Activated effector memory CD4-positive, alpha-beta T cell treated with Interleukin-2 at 50 U/mL for 16 hours (primary cell): ENCODE measurements at places on chromosomes 2 and 18.

DNA sequence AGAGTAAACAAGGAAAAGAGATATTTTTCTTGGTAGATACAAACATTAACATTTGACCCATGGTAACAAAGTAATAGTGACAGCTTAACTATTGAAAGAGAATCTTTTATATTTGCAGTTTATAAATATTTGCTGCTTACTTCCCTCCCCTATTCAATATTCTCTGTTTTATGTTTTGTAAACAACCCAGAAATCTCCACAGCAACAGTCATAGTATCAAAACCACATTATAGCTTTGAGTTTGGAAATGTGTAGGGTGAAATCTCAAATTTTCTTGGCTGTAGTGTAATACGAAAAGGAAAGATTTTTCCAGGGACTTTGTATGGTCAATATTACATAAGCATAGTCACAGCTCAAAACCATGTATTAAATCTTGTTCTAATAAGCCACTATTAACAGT lies 511.2 kb downstream of the METTL4 start:
- DNase-seq = no peak

DNA sequence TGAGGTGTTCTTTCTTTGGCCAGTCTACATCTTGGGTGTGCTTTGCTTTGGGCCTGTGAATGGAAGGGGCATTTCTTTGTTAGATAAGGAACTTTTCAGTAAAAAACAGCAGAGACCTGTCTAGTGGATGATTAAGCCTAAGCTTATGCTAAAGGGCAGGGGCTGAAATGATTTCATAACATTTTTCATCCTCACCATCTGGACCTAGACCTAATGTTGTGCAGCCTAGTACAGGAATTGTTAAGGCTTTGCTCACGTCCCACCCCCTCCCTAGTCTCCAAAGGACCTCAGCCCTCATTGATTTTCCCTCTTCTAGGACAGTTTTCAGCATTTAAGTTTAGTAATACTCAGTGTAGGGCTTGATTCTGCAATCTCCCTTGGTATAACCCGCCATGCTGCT lies 111.8 kb downstream of the PRKCE start:
- no peak for DNase-seq

DNA sequence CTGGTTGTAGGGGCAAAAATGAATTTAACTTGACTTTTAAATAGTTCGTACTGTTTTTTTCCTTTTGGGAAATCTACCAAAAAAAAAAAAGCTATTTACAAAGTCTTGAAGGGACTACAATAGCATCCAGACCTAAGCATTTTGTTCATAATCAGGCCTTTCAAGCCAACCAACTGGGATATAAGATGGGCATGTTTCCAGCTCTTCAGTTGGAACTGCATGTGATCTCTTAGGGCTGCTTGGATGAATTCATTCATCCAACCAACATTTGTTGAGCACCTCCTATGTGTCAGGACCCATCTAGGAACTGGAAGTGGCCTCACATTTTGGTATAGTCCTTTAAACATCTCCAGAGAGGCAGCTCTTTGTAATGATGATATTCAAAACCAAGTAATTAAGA lies 98.6 kb downstream of the AAK1 start:
- DNase-seq = no peak

DNA sequence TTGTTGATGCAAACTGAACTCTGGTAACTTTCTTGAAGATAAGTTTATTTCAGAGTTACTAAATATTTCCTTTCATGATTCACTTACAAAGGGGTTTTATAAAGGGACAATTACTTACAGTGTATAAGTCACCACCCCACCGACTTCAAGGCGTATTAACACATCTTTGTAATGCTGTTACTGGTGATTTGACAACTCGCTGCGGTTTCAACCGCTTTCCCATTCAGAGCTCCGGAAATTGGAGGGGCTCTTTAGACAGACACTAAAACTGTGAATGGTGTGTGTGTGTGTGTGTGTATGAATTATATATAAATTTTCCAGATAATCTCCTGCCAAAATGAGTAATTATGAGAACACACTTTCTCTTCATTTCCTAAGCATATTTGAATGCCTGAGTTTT lies 4.9 kb downstream of the TM4SF20 start:
- no peak for DNase-seq

- no peak for DNase-seq
Measured at GRCh38 chr2:187495324-187495723, 47.3 kb upstream of the CALCRL start.

DNA sequence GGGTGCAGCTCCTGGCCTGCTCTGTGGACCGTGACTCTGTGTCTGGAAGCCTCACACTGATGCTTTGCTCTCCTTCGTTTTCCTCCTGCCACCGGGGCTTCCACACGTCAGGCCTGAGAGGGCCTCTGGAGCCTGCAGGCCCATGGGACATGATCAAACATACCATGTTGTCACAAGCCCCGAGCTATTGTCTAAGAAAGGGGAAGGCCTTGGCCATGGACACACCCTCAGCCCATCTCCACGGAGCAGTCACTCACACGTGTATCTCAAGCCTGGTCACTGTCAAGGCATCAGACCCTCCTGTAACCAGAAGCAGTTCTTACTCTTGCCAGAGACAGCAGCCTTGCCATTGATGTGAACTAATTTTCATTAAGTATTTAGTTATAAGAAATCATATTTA lies 814.1 kb upstream of the SALL3 start:
- no peak for DNase-seq

DNA sequence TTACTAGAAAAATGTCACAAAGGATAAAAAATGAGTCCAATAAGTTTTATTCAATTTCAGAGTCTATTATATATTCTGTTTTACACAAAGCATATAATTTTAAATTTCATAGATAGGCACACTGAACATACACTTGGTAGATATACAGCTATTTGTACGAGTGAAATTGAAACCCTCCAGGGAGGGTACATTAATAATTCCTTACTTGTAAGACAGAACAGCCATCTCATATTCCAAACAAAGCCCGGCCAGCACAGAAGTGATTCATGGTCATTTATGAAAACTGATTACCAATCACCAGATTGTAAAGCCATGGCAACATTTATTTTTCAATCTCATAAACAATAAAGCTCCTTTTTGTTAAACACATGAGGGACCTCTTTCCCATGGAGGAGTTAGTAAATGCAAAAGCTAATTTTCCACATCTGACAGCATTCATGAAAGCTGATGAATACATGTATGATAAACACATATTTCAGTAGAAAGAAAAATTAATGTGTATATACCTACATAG lies 190.6 kb downstream of the TDRD15 start:
- no peak for DNase-seq

GRCh38 chr2:207902821-207903220 lies 122.5 kb downstream of the PLEKHM3 start:
- DNase-seq = no peak

DNA sequence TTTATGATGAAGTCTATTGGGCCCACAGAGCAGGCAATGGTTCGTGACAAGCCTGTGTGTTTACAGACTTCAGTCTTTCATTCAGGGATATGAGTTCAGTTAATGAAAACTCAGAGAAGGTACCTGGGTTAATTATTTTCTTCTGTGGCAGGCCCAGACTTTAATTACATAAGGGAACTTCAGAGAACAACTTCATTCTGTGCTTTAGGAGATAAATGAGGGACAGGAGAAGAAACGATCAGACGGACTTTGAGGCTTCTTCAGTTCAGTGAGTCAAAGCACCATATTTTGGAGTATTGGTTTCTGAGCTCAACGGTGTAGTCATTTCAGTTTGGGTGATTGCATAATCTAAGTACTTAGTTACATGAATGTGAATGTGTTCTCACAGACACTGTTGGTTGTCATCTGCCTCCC lies 203.0 kb upstream of the KCNJ3 start:
- DNase-seq = no peak

GRCh38 chr18:25825979-25826776 lies 264.2 kb downstream of the SS18 start:
- no peak for DNase-seq

DNA sequence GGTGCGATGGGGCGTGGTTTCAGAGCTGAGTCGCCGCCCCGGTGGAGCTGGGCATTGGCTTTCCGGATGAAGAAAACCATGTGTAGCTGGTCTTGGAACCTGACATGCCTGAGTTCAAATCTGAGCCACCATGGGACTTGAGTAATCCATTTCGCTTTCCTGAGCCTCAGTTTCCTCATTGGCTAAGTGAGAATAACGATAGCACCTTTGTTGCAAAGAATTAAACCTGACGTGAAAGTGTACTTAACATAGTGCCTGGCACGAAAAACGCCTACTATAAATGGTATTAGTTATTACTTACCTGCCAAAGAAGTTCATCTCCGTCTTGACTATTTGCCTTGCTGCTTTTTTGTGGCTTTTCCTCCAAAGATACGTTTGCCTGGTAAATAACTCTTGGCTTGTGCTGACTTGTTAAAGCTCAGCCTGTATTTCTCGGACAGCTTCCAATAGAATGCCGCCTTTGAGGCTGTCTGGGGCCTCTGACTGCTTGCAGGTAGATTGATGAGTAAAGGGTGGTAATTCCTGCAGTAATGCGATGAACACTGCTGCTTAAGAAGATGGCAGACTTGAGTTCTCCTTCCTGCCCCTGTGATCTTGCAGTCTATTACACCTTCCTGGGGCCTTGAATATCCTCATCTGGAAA lies 1.3 kb downstream of the CDCA7 start:
- no peak for DNase-seq

DNA sequence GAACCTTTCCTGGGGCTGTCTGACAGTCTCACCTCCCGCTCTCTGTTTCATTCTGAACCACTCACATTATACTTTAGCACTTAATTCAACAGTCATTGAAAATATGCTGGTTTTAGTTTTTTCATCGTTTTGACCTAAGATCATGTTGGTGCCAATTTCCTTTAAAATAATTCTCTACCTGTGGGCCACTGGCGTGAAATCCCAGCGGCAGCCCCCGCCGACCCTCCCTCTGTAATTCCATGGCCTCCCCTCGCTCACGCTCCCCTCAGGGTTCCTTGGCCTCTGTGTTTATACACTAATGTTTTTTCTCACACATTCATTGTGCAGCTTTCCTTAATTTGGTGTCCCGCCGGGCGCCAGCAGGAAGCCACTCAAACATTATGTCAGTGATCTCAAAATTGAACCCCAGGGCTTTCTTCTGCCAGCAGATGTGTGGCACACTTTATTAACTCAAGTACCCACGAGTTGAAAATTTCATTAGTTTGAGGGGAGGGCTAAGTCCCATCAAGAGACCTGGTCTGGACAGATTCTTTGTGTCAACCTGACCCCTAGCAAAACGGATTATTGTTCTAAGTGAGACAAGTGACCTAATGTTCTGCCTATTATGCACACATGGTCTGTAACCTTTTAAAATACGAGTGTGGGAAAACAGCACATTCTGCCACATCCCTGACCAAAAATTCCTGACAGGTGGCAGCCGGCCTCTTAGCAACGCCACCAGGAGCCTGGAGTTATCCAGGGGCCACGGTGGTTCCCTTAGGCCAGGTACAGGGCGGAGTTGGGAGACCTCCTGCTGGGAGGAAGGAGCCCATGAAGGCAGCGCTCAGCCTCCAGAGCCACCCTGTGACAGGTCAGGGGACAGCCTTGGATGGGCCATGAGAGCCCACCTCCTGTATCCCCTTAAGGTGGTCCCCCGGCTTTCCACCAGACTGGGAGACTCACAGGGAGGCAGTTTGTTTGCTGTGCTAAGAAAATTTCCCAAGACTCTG lies 53.1 kb downstream of the APOB start:
- no peak for DNase-seq

DNA sequence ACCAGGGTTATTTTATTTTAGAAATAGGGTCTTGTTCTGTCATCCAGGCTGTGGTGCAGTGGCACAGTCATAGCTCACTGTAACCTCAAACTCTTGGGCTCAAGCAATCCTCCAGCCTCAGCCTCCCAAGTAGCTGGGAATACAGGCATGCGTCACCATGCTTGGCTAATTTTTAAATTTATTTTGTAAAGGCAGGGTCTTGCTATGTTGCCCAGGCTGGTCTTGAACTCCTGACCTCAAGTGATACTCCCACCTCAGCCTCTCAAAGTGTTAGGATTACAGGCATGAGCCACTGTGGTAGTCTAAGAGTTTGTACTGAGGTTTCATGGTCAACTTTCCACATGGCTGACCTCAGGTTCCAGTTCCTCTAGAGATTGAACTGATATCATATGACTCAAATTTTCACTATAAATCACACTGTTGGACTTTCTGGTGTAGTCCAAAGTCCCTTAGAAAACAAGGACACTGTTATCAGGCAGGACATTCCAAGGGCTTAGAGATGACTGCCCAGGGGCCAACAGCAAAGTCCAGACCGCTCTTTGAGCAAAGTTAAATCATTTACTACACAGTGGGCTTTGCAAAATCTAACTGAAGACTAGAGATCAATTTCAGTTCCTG lies 82.0 kb upstream of the MEX3C start:
- DNase-seq = no peak
